ENCODE measurements at places on chromosomes 1 and 21. TPM values are rescaled to one million over a fixed set of nuclear protein-coding genes. Genes with fewer than 3 reads are reported as not detected.

DNA sequence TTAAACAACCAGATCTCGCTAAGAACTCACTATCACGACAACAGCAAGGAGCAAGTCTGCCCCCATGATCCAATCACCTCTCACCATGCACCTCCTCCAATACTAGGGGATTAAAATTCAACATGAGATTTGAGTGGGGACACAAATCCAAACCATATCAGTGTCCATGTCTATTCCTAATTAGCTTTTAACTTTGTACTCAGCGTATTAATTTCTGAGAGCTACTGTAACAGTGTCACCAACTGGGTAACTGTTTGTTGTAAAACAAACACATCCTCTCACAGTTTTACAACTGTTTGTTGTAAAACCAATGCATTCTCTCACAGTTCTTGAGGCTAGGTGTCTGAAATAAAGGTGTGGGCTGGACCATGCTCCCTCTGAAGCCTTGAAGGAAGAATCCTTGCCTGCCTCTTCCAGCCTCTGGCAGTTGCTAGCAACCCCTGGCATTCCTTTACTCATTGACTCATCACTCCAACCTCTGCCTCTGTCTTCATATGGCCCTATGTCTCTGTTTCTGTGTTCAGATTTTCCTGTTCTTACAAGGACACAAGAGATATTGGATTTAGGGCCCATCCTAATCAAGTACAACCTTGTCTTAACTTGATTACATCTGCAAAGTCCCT is 121.2 kb downstream of the LTN1 start:
- peaks cover 23% of the 10 kb centered on the region for H3K36me3 ChIP-seq
- no peak overlapping the region for H3K4me3 ChIP-seq
- H3K4me1 ChIP-seq, result no peaks in the 10 kb centered on the region
- no peaks in the 10 kb centered on the region for H3K27me3 ChIP-seq

DNA sequence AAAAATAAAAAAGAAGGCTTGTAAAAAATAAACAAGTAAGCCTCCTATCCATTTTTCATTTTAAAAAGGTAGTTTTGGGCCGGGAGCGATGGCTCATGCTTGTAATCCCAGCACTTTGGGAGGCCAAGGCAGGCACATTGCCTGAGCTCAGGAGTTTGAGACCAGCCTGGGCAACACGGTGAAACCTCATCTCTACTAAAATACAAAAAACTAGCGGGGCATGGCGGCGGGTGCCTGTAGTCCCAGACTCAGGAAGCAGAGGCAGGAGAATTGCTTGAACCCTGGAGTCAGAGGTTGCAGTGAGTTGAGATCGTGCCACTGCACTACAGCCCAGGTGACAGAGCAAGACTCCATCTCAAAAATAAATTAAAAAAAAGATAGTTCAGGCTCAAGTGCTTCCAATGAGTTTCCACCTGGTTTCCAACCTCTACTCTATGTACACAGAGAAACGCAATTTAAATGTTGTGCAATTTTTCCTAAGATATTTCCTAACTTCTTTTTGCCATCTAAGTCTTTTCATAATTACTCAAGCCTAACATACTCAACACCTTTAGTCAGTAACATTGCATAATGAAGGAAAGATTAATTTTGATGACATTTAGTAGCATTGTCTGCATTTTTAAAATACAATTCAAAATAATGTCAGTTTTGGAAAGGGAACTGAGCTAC is 106.3 kb downstream of the KCNT2 start:
- H3K27me3 ChIP-seq, result no peaks in the 10 kb centered on the region
- H3K27ac ChIP-seq, result no peak overlapping the region
- no peaks in the 10 kb centered on the region for H3K4me1 ChIP-seq
- H3K36me3 ChIP-seq, result no peaks in the 10 kb centered on the region
- H3K4me3 ChIP-seq, result no peak overlapping the region

- peaks cover 31% of the 10 kb centered on the region for H3K27me3 ChIP-seq
- no peak overlapping the region for H3K27ac ChIP-seq
- DNase-seq, result peak; percentile 70
Observed at GRCh38 chr1:43934101-43934985, 742 bp downstream of the ARTN start.

- H3K4me3 ChIP-seq, result no peak overlapping the region
- no peak for DNase-seq
- peaks cover 22% of the 10 kb centered on the region for H3K4me1 ChIP-seq
- no peaks in the 10 kb centered on the region for H3K36me3 ChIP-seq
Observed at GRCh38 chr21:36513430-36513829, 33.5 kb upstream of the CLDN14 start.

SPRR2E gene
- total RNA-seq, result not detected

DNA sequence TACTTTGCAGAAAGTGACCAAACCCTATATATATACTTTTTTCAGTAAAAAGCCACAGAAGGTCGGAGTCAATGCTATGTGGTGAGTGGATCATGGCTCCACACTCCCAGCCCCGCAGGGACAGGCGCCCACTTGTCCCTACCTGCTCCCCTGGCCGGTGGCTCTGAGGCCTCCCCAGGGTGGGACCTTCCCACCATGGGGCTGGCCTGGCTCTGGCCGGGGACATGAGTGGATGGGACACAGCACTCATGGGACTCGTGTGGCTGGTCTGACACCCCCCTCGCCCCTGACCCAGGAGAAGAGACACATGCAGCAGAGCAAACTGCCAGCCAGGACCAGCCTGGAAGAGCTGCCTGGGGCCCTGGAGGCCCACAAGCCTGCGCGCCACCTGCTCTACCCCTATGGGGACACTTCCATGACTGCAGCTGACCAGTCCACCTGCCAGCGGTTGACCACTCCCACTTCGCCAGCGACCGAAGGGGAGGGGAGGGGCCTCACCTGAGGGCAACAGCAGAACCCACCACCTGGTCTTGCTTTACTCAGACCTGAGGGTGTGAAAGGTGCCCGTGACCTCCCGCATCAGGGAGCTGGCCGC is 2.2 kb downstream of the SPATC1L start:
- H3K4me3 ChIP-seq, result no peak overlapping the region
- H3K27ac ChIP-seq, result no peak overlapping the region
- no peak for DNase-seq
- peaks cover 16% of the 10 kb centered on the region for H3K4me1 ChIP-seq

DNA sequence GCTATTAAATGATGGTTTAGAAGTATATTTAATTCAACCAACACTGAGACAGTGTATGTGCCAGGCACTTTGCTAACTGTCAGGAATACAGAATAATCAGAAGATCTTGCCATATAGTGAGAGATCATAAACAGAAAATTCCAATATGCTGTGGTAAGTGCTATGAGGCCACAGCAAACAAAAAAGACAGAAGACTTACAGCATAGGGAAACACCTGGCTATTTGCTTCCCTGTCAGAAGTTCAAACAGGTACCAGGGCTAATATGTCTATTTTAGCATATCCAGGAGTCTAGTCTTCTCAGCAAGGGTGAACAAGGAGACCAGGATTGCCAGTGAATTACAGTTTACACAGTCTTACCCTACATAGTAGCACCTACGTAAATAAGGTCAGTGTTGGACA is 30.4 kb downstream of the TRIT1 start:
- peaks cover 6% of the 10 kb centered on the region for H3K36me3 ChIP-seq
- DNase-seq, result no peak
- no peaks in the 10 kb centered on the region for H3K4me1 ChIP-seq
- no peak overlapping the region for H3K4me3 ChIP-seq

All from natural killer cell (primary cell).